ENCODE measurements at places on chromosomes 5 and 9.

- DNase-seq: peak; percentile 35
Measured at GRCh38 chr5:5572010-5572865, 149.8 kb downstream of the ICE1 start.

GRCh38 chr5:6535594-6535993 is 86.9 kb downstream of the UBE2QL1 start:
- no peak for DNase-seq

- DNase-seq: no peak
Measured at GRCh38 chr5:45334939-45335338, 361.2 kb downstream of the HCN1 start.

GRCh38 chr5:55484531-55484930 is 50.2 kb downstream of the PLPP1 start:
- no peak for DNase-seq

- DNase-seq: no peak
Measured at GRCh38 chr5:65018763-65019162, 250.0 kb downstream of the CWC27 start.

DNA sequence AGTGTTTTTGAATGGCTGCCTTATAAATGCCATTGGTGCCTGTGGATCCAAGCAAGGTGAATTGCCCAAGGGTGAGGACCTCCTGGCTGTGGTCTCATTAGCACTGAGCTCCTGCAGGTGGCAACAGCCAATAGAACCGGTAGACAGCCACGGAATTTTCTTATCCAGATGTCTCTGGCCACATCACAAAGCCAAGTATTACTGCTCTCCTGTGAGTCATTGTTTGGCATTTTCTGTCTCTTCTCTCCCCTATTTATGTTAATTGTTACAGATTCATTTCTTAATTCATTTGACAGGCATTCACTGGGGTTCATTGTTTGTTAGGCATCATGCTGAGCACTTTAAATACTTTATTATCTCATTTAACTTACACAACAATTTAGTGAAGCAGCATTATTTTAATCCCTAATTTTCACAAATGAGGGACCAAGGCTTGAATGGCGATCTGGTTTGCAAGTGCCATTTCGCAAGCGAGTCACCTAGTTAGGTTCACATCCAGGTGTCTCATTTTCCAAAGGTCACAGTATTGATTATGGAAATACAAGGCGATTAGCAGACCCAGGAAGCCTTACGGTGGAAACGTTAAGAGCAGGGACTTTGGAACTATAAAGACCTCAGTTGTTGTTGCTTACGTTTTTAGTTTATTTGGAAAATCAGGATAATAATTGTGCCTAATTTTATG is 58.2 kb upstream of the DPYSL3 start:
- DNase-seq: peak; percentile 90

GRCh38 chr9:132745756-132746709 is 75.8 kb downstream of the GTF3C4 start:
- no peak for DNase-seq

- DNase-seq: peak; percentile 79
Measured at GRCh38 chr5:138354926-138355378, 2.5 kb downstream of the KDM3B start.

Data from fibroblast of skin of abdomen (primary cell).